ENCODE measurements at places on chromosomes 6 and 20.

DNA sequence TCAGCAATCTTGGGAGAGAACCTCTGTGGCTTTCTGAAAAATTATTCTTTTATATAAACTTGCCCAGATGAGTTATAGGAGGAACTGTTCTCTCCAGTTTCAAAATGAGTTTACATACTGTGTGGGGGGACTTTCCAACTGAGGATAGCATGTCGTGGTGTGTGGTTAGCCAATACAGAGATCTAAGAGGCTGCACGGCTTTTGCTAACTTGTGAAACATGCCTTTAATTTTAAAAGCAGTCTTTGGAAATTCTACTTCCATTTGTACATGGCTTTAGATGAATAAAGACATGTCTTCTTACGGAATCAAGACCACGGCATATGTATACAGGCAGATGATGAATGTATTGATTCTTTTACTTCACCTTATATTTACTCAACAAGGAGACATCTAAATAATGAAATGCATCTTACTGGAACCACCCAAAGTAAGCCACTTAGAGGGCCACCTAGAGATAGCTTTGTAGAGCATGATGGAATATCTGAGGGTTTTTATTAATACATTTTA is 39.8 kb downstream of the HIVEP1 start:
- DNase-seq, result no peak

DNA sequence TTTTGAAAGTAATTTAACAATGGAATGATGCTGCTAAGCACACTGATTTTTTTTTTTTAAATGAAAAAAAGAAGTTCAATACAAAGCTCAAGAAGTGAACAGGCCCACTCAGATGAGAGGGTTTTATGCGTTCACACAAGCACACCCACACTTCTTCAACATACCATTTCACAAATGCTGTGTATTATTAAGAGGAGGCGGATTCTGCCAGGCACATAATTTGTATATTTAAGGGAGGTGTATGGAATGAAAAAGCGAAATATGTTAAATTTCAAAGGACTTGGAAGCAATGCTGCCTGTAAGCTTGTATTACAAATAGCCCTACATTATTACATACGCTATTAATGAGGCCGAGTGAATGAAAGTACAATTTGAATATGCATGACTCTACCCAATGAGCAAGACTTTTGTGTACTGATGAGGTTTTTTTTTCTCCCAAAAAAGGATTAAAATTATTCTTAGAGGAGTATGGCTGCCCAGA is 123.9 kb downstream of the INSM1 start:
- DNase-seq, result no peak

DNA sequence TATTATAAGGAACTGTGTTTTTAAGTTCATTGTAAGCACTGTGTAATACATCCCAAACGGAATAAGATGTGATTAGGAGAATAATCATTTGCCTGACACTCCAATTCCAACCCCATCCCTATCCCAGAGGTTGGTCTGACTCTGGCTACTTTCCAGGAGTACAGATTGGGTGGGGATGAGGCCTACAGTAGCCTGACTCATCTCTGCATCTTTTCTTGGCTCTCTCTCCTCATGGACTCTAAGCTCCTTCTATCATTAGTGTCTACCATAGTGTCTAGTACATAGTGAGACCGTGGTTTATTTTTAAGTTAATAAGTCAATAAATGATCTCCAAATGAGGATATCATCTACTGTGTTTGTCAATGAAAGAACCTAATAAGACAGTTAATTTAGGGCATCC is 92.2 kb upstream of the CNKSR3 start:
- no peak for DNase-seq

GRCh38 chr6:137136065-137136464 is 37.4 kb downstream of the IL22RA2 start:
- DNase-seq, result no peak

DNA sequence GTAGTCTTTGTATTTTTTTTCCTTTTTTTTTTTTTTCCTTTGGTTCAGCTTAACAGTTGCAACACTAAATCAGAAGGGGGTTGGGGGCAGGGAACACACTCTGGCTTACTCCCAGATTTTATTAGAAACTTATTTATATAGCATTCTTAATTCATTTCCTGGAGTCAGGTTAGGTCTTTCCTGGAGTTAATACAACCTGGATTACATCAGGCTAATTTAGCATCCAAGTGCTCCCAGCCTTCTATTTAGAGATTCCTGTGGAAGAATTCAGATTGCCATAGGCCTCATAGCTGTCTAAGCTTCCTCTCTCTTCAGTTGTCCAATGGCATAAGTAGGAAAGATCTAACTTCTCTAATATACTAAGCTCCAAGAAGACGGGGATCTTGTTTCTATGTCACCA is 35.8 kb upstream of the PKHD1 start:
- DNase-seq, result no peak
